ENCODE measurements at places on chromosomes 2 and 18.
A peak's percentile ranks its signal among the peaks of the same experiment; 100 is the strongest.

DNA sequence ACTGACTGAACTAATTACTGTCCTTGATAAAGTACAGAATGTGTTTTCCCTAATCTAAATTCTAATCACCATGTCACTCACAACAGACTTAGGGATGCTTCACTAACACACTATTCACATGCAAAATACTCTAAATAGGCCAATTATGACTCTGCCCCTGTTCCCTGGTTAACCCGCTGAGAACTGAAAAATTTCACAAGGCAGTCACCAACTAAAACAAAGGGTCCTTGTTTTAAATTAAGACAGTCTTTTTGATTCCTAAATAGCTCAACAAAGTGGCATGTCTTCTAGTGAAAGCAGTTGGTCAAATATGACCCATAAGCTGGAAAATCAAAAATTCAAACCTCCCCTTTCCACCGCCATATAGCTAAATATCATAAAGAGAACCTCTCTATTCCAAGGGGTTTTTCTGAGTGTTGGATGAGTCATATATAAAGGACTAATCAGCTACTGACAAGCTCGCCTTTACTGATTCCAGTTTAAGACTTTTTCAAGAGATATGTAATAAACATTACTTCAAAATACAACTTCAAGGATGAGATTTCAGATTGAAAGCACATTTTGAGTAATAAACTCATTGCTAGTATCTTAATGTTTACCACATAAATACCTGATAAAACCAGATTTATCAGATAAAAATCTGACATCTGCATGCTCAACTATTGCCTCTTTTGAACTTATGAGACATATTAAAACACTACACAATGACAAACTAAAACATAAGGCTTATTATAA lies 235.8 kb downstream of the TCF4 start:
- DNase-seq = no peak

- DNase-seq = no peak
These were observed 78.3 kb upstream of the MAP4K4 start for GRCh38 chr2:101619191-101619591.

- DNase-seq = no peak
These were observed 381.8 kb downstream of the MTX2 start for GRCh38 chr2:176650838-176651555.

DNA sequence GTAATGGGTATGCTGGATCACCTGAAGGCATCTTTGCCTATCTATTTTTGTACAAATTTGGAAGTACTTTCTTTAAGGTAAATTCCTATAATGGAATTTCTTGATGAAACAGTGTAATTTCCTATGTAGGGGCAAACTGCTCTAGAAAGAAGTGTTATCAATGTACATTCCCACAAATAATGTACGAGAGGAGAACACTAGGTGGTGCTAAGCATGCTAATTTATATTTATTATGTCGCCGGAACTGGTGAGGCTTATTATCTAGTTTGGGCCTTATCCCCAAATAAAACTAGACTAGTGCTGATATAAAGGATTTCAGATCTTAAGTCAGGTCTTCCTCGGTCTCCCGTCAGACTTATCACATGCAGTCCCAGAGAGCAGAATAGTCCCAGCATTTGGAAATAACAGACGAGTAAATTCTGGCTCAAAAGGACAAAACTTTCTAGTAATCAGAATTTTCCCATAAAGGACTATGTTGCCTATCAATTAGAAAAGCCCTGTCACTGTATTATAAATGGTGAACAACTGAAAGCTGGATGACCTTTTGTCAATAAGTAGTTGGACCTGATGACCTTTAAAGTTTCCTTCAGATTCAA lies 86.9 kb upstream of the RBBP8 start:
- DNase-seq = peak; percentile 42

DNA sequence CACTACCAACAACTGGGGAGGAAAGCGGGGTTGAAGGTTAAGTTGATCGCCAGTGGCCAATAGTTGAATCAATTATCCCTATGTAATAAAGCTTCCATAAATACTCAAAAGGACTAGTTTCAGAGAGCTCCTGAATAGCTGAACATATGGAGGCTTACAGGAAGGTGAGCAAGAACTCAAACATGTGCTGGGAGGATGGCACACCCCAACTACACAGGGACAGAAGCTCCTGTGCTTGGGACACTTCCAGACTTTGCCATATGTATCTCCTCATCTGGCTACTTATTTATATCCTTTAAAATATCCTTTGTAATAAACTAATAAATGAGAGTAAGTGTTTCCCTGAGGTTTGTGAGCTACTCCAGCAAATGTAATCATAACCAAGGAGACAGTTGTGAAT lies 115.7 kb downstream of the HNMT start:
- DNase-seq = no peak

DNA sequence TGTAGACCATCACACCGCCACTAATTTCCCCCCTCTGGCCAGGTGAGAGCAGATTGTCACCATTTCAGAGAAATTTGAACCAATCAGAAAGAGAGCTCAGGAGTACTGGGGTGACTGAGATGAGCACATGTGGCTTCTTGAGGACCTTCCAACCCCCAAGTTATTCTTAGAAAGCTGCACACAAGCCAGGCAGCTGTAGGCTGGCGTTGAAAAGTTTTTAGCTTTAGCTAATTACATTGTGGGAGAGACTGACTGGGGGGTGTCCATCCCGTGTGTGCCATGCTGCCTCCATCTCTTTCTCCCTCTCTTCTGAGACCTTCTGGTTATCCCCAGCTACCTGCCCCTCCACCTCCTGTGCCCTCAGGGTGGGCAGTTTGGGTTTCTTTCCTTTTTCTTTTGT lies 154.0 kb downstream of the AGAP1 start:
- DNase-seq = no peak

DNA sequence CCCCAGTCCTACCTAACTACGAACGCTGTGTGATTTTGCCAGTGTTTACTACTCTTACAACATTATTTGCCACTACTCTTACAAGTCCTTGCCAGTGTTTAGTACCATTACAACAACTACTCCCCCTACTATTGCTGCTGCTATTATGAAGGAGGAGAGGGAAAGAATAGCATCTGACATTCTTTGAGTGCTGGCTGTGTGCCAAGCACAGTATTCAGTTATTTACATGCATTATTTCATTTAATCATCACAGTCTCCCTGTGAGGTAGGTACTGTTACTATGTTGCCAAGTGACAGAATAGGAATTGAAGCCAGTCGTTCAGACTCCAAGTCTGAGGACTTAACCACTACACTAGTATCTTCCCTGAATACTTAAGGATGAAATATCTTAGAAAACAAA lies 185.9 kb upstream of the FOSL2 start:
- DNase-seq = no peak

DNA sequence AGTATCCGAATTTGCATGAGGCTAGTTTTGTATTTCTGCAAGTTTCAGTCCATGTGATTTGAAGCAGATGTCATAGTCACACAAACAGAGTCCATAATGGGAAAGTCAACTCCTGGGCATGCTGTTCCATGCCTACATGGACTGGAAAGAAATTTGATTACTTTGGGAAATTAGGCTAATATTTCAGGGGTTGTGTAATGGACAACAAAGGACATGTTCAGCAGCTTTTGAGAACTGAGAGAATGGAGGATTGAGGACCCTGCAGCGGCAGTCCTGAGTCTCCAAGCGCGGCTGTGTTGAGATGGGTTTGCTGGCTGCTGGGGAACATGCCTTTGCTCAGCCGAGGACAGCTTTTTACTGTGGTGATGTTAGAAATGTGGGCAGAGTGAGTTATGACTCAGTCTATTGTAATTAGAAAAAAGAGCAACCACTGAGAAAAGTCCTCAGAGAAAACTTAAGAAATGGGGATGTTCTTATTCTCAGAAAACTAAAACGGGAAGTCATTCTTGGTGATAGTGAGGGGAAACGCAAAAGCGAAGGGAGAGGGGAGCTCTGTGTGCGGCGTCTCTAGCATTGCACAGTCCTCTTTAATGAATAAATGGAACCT lies 149.2 kb downstream of the FAM210A start:
- peak; percentile 90 for DNase-seq

GRCh38 chr2:205545971-205546816 lies 136.1 kb upstream of the NRP2 start:
- no peak for DNase-seq

DNA sequence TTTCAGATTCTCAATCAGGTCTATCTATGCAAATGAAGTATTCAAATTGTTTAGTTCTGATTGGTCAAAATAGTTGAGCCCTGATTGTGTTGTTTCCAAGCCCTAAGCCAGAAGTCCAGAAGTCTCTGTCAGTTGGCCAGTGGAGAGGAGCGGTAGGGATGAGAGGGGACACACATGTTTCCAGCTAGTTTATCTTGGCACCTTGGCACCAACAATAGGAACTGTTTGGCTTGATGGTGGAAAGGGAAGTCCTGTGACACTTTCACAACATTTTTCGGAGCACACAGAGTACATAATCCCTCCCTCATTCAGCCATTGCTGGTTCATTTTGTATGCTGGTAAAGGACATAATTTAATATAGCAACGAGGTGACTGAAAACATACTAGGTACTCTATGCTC lies 1661.6 kb downstream of the SUCLG1 start:
- no peak for DNase-seq

DNA sequence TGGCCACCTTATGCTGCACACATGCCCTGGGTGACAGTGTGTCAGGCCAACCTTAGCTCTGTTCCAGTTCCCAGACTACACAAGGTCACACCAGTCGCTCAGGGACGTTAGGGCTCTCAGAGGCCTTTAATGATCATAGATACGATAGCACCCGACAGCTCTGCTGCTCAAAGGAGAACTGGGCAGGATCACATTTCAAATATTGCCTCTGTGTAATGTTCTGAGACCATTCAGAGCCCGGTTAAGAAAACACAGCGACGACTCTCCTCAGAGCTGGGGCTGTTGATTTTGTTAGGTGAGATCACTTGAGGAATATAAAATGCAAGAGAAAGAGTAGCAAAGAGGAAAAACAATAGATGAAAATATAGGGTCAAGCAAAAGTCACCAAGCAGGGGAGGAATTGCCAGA lies 166.6 kb upstream of the TANK start:
- no peak for DNase-seq

- DNase-seq = no peak
These were observed 19.0 kb downstream of the DYNC1I2 start for GRCh38 chr2:171706152-171706803.

GRCh38 chr2:236338495-236339184 lies 74.4 kb upstream of the ASB18 start:
- DNase-seq = no peak

DNA sequence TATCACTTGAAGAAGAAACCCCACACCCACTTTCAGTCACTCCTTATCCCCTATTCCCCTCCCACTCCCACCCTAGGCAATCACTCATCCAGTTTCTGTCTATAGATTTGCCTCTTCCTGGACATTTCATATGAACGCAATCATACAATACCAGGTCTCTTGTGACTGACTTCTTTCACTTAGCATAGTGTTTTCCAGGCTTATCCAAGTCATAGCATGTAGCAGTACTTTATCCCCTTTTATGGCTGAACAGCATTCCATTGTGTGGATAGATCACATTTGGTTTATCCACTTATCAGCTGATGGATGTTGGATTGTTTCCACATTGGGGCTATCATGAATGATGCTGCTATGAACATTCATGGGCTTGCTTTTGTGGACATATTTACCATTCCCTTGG lies 6.6 kb downstream of the CFAP221 start:
- DNase-seq = no peak

GRCh38 chr2:99422599-99422998 lies 67.2 kb downstream of the REV1 start:
- no peak for DNase-seq

DNA sequence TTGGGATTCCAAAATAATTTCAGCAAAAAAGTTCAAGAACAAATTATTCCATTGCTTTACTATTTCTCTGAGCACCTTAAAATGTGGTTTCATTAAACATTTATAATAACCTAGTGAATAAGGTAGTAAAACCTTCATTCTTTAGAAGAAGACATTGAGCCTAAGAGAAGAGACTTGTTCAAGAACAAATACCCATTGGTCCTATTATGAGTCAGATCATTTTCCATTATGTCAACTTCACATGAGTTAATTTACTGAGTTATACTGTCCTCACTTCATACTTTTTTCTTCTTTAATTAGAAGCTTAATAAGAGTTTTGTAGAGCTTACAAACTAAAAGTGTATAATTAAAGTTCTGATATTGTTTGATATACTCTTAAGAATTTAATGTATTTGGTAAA lies 5.5 kb downstream of the ANKRD62 start:
- no peak for DNase-seq

DNA sequence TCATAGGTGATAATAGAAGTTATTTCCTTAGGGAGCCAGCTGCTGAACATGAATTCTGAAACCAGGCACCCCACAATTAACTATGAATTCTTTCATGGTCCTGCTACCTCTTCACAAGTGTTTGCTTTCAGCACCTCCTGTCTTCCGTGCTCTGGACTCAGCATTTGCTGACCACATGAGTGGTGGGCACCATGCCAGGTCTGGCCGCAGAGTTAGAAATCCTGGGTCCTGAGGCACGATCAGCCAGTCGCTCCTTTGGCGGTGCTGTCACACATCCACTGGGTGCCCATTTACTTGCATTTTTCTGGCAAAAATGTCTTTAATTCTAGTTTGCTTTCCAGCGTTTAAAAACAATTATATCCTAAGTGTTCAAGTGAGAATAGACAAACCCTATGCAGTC lies 196.4 kb upstream of the PXDN start:
- DNase-seq = no peak

GRCh38 chr2:156164091-156164720 lies 168.3 kb downstream of the NR4A2 start:
- no peak for DNase-seq

DNA sequence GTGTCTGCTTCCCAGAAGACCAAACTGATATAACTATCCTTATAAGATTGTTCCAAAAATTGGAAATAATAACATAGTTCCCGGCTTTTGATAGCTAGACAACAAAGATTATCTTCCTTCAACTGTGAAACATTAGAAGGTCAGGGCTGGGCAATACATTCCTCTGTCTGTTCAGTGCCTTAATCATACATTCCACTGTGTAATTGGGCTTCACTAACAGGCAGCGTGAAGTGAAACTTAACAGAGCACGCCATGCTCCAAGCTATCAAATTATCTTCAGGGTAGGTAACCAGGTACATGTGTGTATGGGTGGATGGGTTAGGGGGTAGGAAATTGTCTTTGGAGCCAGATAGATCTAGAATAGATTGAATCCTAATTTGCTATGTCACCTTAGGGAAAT lies 23.5 kb upstream of the ARL5A start:
- DNase-seq = no peak

DNA sequence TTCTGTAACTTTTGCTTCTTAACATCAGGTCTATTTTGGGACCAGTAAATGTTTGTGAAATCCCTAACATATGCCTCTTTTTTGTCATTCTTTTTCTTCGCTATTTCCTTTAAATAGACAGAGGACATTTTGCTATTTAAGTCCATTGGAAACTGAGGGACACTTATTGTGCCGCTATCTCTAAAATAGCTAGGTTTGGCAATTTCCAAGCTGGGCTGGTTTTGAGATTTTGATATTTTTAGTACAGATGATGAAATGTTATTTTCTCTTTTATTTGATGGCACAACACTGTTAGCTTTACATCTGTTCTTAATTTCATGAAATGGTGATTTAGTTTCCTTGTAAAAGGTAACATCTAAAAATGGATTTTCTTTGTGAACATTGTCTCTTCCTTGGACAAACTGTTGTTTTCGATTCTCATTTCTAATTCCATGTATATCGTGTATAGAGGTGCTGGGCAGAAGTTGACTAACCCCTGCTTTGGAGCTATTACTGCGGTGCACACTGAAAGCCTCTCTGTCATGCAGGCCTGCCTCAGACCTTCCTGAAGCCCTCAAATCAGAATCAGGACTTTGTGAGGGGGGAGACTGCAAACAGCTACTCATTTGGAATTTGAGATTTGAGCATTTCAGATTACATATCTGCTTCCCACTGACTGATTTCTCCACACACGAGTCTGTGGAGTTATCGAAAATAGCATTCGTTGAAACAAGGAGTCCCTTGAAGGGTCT lies 594 bp downstream of the RAD51AP2 start:
- DNase-seq = peak; percentile 47

- no peak for DNase-seq
These were observed 477.6 kb downstream of the PARD3B start for GRCh38 chr2:205022841-205023240.

Data from osteoblast (primary cell).